Stimulated activated CD4-positive, alpha-beta T cell treated with anti-CD3 and anti-CD28 coated beads, Interleukin-1b, Interleukin-23, amount 100 ng/mL, for 1 hour (primary cell): ENCODE measurements at places on chromosomes 3 and 15.
A peak's percentile ranks its signal among the peaks of the same experiment; 100 is the strongest.

GRCh38 chr3:77795013-77795412 lies 755.1 kb downstream of the ROBO2 start:
- no peak for DNase-seq

DNA sequence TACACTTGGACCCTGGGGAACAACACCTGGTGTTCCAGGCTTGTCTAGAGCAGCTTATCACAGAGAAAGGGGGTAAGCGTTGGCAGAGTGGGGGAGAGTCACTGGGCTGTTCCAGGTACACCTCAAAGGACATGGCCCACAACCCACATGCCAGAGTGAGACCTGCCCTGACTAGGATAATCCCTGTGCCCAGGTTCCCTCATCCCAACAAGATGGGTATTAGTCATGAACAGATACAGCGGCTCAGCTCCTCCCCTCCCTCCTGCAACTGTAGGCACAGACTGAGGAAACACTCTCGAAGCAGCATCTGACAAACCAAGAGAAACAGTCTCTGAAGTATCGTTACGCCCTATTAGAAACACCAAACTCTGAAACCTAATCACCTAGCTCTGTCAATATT lies 32.1 kb upstream of the RPS17 start:
- DNase-seq = no peak

DNA sequence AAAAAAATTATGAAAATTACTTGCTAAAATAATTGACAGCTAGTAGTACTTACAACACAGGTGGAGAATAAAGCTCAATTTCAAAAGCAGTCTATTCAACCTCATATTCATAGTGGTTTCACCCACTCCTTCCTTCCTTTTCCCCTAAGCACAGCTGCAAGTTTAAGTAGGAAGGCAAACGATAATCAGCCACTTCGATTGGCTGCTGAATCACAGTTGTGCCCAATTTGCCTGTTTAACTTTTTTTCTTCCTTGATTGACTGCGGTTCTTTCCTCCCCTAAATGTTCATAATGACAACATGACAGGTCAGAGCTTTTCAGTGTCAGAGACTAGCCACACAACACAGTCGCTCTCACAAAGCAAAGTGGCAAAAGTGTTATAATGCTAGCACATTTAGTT lies 468.0 kb upstream of the GBE1 start:
- no peak for DNase-seq

GRCh38 chr15:71295603-71296314 lies 180.5 kb downstream of the THSD4 start:
- DNase-seq = no peak

DNA sequence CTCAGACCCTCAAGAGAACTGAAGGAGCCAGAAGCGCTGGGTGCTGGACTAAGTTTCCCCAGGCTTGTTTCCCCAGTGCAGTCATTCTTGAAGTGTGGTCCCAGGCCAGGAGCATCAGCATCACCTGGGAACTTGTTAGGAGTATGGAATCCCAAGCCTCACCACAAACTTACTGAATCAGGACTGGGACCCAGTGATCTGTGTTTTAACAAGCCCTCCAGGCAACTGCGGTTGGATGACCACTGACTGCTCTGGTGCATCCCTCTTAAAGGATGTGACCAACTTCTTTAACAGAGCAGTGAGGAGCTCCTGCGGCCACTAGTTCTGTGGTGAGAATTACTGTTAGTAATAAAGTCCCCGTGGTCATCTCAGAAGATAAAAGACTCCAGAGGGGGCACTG lies 62.4 kb upstream of the DAZL start:
- no peak for DNase-seq

- DNase-seq = no peak
These were observed 147.4 kb downstream of the FMN1 start for GRCh38 chr15:33047077-33047476.

DNA sequence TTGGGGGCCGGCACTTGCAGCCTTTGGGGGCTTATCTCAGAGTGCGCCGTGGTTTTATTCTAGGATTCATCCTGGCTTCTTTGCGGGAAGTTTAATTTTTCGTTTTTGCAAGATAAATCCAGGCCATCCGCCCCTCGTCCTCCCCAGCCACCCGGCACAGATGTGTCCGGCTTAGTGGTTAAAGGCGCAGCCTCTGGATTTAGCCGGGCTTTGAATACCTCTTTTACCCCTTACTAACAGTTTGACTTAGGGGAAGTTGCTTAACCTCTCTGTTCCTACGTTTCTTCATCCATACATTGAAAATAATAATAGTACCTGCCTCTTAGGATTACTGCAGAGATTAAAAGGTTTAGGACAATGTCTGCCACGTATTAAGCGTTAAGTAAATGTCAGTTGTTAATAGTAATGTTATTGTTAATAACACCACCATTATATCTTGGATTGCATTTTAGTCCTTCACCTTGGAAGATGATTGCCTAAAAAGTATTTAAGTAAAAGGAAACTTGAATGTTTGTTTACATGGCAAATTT lies 714 bp downstream of the ECT2 start:
- DNase-seq = no peak

GRCh38 chr3:16174389-16174788 lies at the start of gene GALNT15:
GALNT15 (plus strand) TSS chr3:16174680; CDS start chr3:16175152, 472 bp downstream.
- no peak for DNase-seq

DNA sequence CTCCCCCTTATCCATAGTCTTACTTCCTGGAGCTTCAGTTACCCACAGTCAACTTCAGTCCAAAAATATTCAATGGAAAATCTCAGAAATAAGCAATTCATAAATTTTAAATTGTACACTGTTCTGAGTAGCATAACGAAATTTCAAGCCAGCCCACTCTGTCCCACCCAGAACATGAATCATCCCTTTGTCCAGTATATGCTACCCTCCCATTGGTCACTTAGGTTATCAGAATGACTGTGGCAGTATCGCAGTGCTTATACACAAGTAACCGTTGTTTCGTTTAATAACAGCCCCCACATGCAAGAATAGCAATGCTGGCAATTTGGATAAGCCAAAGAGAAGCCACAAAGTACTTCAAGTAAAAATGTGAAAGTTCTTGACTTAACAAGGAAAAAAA lies 325.3 kb upstream of the ADAMTS9 start:
- no peak for DNase-seq

GRCh38 chr15:82143390-82144385 lies 97.9 kb upstream of the MEX3B start:
- DNase-seq = no peak

DNA sequence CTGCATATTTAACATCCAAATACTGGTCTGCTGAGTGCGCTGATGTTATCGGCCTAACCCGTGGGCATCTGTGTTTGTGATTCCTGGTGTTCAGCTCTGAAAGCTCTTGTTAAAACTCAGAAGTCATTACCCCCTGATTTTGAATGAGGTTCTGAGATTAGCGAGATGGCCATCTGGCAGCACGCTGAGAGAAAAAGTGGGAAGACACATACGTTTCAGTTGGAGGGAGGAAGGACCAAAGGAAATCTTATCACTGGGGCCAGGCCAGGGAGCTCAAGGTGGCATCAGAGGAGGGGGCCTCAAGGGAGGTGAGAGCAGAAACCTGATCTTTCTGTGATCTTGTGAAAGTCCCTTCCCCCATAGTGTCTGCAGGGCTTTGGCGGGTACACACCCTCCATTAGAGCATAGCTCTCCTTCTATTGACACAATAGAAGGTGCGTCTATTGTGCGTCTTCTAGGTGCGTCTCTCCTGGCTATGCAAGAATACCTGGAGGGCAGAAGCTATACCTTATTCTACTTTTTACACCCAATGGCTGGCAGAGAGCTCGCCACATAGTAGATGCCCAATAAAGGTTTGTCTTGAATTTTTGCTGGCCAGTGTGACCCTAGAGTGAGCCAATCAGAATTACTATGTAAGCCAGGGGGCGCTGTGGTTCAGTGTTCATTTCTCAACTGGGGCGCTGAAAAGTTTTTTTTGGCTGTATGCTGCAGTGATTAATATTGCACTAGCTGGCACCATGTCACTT lies 182.4 kb downstream of the SHQ1 start:
- peak; percentile 44 for DNase-seq

- DNase-seq = no peak
These were observed 364.2 kb downstream of the LRTM1 start for GRCh38 chr3:54563501-54564200.

- no peak for DNase-seq
These were observed 107.4 kb upstream of the SLC4A7 start for GRCh38 chr3:27591312-27592210.

DNA sequence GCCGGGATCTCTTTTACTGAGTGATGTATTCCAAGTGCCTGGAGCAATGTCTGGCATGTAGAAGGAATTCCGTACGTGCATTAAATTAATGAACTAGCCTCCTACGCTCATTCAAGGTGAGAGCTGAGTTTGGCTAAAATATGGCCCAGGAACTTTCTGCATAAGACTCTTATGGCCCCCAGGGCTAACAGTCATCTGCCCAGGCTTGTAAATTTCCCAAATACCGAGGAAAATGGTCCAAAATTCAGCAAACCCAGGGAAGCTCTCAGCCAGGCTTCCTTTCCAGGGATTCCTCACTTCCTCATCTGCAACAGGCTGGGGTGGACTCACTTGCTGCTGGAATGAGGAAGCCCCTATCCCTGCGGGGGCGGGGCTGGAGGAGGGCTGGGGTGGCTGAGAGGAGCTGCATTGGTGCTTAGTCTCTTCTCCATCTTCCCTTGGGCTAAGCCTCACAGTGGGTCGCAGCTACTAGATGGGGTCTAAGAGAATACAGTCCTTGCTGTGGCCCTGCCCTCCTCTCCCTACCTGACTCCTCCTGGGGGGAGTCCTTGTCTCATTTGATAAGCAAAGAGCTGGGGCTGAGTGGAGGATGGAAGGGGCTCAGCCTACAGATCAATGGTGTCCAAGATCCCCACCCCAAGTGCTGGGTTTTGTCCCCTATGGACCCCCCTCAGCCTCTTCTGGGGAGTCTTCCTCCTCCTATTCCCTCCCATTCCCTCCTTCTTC lies 28.5 kb upstream of the APOD start:
- no peak for DNase-seq

DNA sequence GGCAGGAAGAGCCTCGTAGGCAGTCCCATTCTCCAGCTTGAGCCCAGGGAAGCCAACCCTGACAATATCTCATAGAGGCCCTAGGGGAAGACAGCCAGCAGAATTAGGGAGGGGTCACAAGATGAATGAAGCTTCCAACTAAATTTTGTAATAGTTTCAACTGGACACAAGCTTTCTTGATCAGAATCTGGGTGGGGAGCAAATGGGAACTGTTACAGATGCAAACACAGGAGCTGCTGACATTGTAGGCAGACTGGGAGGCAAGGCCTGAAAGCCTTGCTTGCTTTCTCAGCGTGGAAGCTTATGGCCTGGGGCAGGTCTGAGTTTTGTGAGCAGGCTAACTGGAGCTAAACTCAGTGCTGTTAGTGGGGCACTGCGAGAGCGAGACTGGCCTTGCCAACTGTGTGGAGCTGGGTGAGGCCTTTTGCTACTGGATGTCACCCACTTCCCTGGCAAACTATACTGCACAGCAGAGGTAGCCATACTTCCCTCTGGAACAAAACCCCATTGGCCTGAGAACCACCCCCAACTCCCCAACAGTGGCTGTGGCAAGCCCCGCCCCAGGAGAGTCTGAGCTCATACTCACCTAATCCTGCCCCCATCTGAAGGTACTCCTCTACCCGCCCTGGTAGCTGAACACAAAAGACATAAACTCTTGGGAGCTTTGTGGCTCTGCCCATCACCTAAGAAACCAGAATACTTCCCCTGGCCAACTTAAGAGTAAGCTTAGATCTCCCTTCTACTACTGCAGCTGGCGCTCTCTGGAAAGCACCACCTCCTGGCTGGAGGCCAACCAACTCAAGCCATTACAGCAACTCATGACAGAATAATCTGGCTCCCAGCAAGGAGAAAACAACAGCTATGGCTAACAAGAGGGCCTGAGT lies 42.9 kb downstream of the CFAP20DC start:
- DNase-seq = no peak

GRCh38 chr15:59413577-59413976 lies 24.4 kb upstream of the FAM81A start:
- DNase-seq = no peak

GRCh38 chr15:95227235-95227634 lies 995.9 kb downstream of the MCTP2 start:
- no peak for DNase-seq

GRCh38 chr3:140308535-140308934 lies 369.3 kb upstream of the TRIM42 start:
- DNase-seq = no peak

- no peak for DNase-seq
These were observed 61.3 kb downstream of the FBN1 start for GRCh38 chr15:48584090-48584811.

- no peak for DNase-seq
These were observed 48.3 kb upstream of the ATP2B2 start for GRCh38 chr3:10553591-10554235.

DNA sequence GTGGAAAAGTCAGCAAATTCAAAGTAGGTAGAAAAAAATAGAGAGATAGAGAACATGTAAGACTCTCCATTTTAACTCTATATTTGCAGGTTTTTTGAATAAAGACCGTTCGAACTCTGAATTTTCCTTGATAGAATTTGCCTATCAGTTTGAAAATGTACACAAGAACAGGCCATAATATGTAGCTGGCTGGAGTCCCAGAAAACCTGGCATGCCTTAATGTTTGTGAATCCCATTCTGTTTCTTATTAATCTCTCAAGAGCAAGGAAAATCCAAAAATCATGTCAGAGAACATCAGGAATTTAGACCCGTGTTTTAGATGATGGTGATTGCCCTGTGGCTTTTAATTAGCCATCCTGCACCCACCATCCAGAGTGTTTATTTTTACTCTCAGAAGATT lies 7.2 kb upstream of the CFAP161 start:
- no peak for DNase-seq

- DNase-seq = no peak
These were observed 47.2 kb downstream of the MCF2L2 start for GRCh38 chr3:183381179-183381578.

GRCh38 chr15:70362886-70363285 lies 265.2 kb upstream of the TLE3 start:
- DNase-seq = no peak

GRCh38 chr3:87895983-87896382 lies 162.8 kb downstream of the CGGBP1 start:
- DNase-seq = no peak

- no peak for DNase-seq
These were observed 80.7 kb upstream of the SLC25A26 start for GRCh38 chr3:66140106-66140505.

GRCh38 chr3:33458446-33458845 lies 18.2 kb upstream of the UBP1 start:
- DNase-seq = no peak

DNA sequence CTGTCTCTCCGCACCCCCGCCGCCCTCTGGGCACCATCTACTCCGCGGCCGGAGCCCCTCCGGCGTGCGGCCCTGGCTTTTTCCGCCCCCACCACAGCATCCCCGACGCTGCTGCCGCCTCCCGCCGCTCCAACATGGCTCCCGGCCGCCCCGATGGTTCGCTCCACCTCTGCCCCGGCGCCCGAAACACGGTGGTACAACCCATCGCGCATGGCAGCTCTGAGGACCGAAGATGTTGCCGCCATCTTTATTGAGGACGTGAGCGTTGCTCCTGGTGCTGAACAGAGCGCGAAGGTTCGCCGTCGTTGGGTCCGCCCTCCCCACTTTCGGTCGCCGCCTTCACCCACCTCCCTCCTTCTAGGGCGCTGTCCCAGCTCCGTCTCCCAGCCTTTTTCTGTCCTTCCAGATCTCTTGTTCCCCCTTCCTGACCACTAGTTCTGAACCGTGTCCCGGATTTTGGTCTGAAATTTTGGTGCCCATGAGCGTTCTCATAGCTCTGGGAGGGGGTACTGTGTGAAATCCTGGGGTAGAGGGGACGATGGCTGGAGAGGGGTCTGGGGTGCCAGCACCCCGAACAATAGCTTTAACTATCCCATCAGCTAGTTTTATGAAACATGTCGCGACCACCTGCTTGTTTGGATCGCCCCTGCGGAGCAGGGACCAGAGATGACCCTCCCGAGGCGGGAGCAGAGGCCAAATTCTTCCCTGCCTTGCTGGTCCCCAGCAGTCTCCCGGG lies at the start of gene CELSR3:
TSS of gene CELSR3 (minus strand) at position 134 of the 736 bp plus-strand sequence. CDS start 252 bp downstream, outside the sequence.
- peak; percentile 16 for DNase-seq
